ENCODE measurements at places on chromosomes 12 and 14.
A peak's percentile ranks its signal among the peaks of the same experiment; 100 is the strongest.

GRCh38 chr12:114355389-114356088 lies 50.4 kb downstream of the TBX5 start:
- DNase-seq: no peak

DNA sequence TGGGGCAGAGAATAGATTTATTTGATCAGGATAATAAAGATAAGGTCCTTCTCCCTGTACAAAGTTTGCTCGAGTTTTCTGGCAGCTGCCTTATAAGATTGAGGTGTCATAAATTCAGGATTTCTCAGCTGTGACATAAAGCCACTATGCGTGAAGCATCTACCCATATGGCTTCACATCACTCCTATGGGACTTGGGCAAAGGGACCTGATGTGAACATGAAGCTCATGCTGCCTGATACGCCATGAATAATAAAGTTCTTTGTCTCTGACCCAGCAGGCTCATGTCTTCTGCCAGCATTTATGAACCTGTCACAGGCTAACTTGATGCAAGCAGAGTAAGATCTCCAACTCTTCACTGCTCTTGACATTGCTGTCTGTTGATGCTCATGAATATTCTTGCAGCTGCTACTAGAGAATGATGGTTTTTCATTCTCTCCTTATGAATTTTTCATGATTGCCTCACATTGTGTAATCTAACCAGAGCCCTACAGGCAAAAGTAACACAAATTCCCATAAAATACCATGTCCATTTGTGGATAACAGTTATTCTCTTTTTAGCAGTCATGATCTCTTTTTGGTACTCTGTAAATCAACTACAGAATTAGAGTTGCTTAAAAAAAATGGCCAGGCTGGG lies 49.0 kb upstream of the CPNE8 start:
- no peak for DNase-seq

GRCh38 chr14:90629471-90629870 lies 186.8 kb downstream of the TTC7B start:
- no peak for DNase-seq

GRCh38 chr12:14999695-15000365 lies 27.0 kb downstream of the PDE6H start:
- no peak for DNase-seq

GRCh38 chr12:121871467-121871866 lies 12.8 kb upstream of the HPD start:
- DNase-seq: no peak

GRCh38 chr12:14913381-14913781 lies 25.0 kb downstream of the ERP27 start:
- no peak for DNase-seq

DNA sequence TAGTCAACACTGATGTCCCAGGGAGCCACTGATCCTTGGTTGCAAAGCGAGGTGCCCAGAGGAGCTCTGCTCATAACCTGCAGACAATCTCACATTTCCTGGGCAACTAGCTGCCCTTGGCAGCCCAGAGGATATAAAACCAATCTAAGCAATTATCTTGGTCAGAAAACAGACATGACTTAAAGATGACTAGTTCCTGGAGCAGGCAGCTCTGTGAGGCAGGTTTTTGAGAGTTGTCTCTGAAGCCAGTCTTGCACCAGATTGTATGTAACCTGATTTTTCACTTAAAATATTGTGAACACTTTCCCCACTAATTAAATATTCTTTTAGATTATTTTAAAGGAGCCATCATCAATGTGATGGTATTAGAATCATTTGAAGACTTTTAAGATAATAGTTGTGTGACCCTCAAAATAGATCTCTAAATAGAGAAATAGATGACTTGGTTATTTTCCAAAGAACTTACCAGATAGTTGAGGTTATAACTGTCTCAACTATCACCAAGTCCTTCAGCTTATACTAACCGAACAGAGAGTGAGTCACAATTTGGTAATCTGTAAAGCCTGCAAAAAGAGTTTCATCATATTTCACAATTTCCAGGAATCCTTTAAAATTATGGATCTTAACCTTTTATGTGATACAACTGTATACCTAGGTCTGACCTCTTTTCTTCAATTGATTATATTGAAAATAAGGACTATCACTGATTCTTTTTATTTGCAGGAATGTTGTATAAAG lies 75.9 kb downstream of the LIN7A start:
- DNase-seq: no peak

DNA sequence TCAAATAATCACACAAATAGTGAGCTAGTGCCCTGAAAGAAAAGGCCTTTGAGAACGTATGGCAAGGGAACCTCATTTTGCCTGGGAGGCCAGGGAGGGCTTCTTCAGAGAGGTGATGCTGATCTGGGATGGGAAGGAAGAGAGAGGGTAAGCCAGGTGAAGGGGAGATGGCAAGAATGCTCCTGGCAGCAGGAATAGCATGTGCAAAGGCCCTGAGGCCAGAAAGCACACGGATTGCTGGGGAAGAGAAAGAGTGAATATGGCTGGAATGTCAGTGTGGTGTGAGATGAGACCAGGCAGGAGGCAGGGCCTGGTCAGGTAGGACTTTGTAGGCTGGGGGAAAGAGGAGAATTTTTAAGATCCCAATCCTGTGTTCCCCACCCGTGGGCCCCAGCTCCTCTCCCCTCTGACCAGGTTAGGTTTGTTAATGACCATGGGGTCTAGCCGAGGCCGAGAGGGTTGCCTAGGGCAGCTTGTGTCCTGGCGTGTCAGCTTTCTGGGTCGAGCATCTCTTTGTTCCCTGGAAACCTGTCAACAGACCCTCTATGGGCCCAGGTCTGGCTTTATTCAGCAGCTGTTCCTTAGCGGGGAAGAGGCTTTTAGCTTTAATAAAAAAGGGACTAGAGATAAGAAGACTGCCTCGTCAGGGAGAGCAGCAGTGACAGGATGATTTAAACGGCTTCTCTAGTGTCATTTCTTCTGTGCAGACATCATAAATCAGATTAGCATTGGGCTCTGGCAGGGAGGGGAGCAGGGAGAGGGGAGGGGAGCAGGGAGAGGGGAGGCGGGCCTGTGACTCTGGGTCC lies 123.4 kb downstream of the ADCK1 start:
- DNase-seq: no peak

DNA sequence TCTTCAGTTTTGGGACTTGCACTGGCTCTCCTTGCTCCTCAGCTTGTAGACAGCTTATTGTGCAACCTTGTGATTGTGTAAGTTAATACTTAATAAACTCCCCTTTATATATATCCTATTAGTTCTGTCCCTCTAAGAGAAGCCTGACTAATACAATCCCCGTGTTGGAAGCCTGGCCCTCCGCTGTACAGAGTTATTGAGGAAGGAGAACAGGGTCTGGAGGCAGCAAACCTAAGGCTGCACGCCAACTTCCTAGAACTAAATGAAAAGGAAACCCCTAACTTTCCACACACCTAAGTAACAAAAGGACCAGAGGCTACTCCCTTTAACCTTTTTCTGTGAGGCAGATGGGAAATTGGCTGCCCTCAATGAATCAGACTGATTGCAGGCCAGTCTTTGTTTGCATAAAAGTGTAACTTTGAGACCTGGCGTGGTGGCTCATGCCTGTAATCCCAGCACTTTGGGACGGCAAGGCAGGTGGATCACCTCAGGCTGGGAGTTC lies 42.6 kb upstream of the LIMA1 start:
- DNase-seq: peak; percentile 75
